Aorta (tissue), 5 donors: ENCODE measurements at places on chromosomes 3 and 15. TPM values are rescaled to one million over a fixed set of nuclear protein-coding genes. Genes with fewer than 3 reads are reported as not detected.
A peak's percentile ranks its signal among the peaks of the same experiment; 100 is the strongest.

- H3K4me3 ChIP-seq = no peak overlapping the region
- H3K36me3 ChIP-seq = no peaks in the 10 kb centered on the region
- DNase-seq = no peak
- no peaks in the 10 kb centered on the region for H3K4me1 ChIP-seq
- H3K27ac ChIP-seq = no peak overlapping the region
These were observed 384.1 kb downstream of the PLOD2 start for GRCh38 chr3:145776782-145777408.

Gene PDE12
- total RNA-seq = 14.8 TPM

Gene CHMP2B
- 43.7 TPM for total RNA-seq

DNA sequence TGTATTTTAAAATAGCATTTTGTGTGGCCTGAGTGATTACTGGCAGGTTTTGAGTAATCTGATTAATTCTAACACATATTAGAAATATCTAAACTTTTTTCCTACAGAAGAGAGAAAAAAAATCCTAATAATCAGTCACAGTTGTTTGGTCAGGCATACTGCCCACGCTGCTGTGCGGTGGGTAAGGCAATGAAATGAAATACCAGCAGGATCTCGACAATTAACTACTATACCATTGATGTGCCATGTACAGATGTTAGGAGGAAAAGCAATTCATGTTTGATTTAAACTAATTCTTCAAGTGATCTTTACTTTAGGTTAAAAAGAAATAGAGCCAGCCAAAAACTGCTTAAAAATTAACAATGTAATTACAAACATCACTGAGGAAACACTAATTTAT is 5.2 kb downstream of the GRAMD2A start:
- H3K4me1 ChIP-seq = no peaks in the 10 kb centered on the region
- DNase-seq = no peak
- no peaks in the 10 kb centered on the region for H3K36me3 ChIP-seq

Gene SCG3
- not detected for total RNA-seq

GRCh38 chr3:13661121-13661520 is 112.2 kb downstream of the FBLN2 start:
- no peak overlapping the region for H3K4me3 ChIP-seq
- no peak overlapping the region for H3K27ac ChIP-seq
- no peaks in the 10 kb centered on the region for H3K4me1 ChIP-seq

- H3K27ac ChIP-seq = no peak overlapping the region
- H3K36me3 ChIP-seq = no peaks in the 10 kb centered on the region
- no peak for DNase-seq
- no peaks in the 10 kb centered on the region for H3K4me1 ChIP-seq
These were observed 18.2 kb downstream of the IDH2 start for GRCh38 chr15:90083954-90084607.

DNA sequence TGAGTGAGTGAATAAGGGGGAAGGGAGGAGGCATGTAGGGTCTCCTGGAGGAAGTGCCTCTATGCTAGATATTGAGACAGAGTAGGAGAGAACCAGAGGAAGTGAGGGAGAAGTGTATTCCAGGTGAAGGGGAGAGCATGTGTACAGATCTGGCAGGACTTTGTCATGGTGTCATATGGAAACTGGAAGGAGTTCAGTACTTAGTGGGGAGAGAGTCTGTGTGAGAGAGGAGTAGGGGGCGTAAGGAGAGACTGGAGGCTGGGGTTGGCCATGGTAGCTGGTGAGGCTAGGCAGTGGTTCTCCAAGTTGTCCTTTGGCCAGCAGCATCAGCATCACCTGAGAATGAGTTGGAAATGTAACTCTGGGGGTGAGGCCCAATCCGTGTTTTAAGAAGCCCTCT is 29.6 kb upstream of the EPHB1 start:
- H3K4me3 ChIP-seq = no peak overlapping the region
- H3K4me1 ChIP-seq = no peaks in the 10 kb centered on the region
- DNase-seq = no peak
- H3K27me3 ChIP-seq = no peaks in the 10 kb centered on the region
- H3K27ac ChIP-seq = no peak overlapping the region
- no peaks in the 10 kb centered on the region for H3K36me3 ChIP-seq

Gene RASL12
- 171 TPM for total RNA-seq

GRCh38 chr3:114333180-114333922 is 39.5 kb downstream of the TIGIT start:
- H3K4me3 ChIP-seq = no peak overlapping the region
- H3K4me1 ChIP-seq = no peaks in the 10 kb centered on the region
- DNase-seq = no peak
- H3K27ac ChIP-seq = no peak overlapping the region

Gene HIGD2B
- total RNA-seq = not detected

- no peaks in the 10 kb centered on the region for H3K27me3 ChIP-seq
- peak; percentile 87 for DNase-seq
- H3K36me3 ChIP-seq = no peaks in the 10 kb centered on the region
These were observed 2.5 kb upstream of the MST1R start for GRCh38 chr3:49906073-49906743.

DNA sequence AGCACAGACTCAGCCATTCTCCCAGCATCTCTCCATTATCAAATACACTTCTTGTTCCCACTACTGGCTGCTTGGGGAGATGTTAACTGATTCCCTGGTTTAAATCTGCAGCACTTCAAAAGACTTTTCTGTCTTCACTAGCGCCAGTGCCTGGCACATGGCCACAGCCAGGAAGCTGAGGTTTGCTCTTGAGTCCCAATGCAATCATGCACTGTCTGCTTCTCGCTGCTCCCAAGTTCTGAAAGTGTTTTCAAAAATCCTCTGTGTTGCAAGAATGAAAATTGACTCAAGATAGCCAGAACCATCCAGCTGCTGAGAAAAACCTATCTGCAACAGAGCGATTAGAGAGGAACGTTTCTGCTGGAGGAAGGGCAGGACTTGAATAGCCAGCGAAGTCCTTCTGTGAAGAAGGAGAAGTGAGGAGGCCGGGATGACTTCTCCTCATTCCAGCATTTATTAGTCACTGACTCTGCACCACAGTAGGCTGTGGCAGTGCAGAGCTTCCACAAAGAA is 358.4 kb upstream of the NR2F2 start:
- H3K27ac ChIP-seq = no peak overlapping the region
- H3K4me1 ChIP-seq = no peaks in the 10 kb centered on the region
- no peak for DNase-seq

DNA sequence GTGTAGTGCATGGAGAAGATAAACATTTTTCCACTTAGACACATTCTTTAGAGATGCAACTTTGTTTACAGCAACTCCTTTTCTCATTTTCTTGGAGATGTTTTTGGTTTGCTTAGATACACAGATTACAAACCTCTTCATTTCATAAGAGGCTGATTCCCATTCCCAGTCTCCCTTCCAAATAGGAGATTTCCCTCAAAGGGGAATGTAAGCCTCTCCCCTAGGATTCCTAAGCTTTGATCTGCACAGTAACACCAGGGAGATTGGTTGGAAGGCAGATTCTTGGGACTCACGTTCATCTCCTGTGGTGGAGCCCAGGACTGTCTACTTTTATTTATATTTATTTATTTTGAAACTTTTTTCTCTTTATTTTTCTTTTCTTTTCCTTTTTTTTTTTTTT is 63.2 kb downstream of the MCTP2 start:
- no peaks in the 10 kb centered on the region for H3K4me1 ChIP-seq
- DNase-seq = no peak
- H3K27ac ChIP-seq = no peak overlapping the region
- H3K4me3 ChIP-seq = no peak overlapping the region
- H3K27me3 ChIP-seq = no peaks in the 10 kb centered on the region

- no peaks in the 10 kb centered on the region for H3K4me1 ChIP-seq
- H3K27me3 ChIP-seq = no peaks in the 10 kb centered on the region
- H3K36me3 ChIP-seq = no peaks in the 10 kb centered on the region
- H3K4me3 ChIP-seq = no peak overlapping the region
- no peak overlapping the region for H3K27ac ChIP-seq
These were observed 2.5 kb downstream of the MAP3K13 start for GRCh38 chr3:185365291-185366073.

Gene SIN3A
- total RNA-seq = 67.9 TPM

GRCh38 chr3:104553121-104553520 is 813.6 kb upstream of the ALCAM start:
- no peak for DNase-seq
- peaks cover 7% of the 10 kb centered on the region for H3K4me1 ChIP-seq
- H3K27ac ChIP-seq = no peak overlapping the region
- no peaks in the 10 kb centered on the region for H3K36me3 ChIP-seq
- no peaks in the 10 kb centered on the region for H3K27me3 ChIP-seq

Gene EAF2
- 6.0 TPM for total RNA-seq
